ENCODE measurements at places on chromosomes 6 and 20.

DNA sequence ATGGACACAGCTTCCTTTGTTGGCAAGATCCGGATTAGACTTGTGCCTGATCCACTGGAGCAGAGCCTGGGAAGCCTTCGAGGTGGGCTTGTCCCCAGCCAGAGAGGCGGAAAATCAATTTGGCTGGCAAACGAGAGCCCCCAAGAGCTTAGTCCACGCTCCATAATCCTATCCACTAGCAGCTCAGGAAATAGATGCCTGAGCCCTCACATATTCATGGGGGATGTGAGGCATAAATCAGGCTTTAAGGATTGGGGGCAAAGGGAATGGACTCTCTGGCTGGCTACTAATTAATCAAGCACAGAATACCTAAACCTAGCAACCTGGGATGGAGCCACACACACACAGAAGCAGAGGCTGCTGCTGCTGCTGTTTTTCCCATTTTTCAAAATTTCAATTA, 137.9 kb downstream of the PKHD1 start:
- DNase-seq: no peak

DNA sequence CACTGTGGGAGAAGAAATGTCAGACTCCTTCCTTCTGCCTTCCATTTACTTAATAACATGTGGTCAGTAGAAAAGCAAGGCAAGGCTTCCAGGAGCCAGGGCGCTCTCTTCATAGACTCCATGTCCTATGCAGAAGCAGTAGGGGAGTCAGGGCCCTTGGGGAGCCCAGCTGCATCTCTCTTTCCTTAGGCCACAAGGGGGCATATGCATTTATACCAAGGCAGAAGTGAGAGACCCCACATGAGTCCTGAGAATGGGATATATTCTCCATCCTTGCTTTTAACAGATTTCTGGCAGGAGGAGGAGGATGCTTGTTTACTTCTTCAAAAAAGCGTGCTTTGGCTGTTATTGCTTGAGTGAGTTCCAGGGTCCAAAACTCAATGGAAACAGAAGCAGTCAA, 198.5 kb downstream of the HIVEP2 start:
- DNase-seq: peak; percentile 39

- DNase-seq: peak; percentile 98
Measured at GRCh38 chr6:158002951-158003853, 21.5 kb downstream of the SYNJ2 start.

GRCh38 chr6:34071136-34071883, 74.6 kb downstream of the GRM4 start:
- no peak for DNase-seq

DNA sequence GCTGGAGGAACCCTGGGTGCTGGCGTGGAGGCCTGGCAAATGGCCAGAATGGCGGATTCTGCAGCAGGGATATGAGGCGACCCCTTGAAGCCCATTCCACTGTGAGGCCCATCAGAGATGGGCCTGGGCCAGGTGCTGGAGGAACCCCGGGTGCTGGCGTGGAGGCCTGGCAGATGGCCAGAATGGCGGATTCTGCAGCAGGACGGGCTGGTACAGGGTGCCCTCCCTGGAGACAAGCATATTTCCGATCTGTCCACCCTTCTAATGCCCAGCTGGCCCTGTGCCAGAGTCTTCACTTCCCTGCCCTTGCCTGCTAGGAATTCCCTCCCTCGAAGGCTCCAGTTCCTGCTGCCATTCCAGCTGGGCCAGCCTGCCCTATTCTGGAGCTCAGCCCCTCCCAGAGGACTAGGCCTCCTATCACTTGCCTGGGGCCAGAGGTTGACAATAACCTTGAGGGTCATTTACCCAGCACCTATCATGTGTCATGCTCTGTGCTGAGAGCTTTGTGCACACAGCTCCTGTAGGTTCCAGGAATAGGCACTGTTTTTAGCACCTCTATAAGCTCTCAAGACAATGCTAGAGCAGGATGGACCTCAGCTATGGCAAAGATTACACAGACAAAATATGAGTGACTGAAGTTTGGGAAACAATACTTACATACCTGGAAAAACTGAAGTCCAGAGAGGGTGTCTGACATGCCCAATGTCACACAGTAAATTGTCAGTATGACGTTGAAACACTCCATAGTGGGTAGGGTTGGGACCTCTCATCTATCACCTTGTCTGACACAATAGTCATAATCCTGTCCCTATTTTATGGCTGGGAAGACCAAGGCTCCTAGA, 21.4 kb downstream of the SUN5 start:
- no peak for DNase-seq

GRCh38 chr6:154509421-154510143, 903 bp downstream of the CNKSR3 start:
- peak; percentile 51 for DNase-seq

DNA sequence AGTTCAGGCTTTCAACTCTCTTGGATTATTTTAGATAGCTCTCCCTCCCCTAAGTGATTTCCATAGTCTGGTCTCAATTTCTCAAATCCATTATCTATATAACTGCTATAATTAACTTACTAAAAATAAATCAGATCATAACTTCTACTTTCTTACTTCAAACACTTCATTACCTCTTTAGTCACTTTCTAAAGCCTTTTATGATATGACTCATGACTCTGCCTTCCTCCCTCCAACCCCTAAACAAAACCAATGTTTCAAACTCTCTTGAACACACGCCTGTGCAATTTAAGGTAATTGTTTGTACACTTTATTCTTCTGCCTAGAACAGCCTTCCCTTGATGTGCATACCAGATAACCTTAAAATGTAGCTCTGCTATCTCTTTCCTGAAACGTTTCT, 100.5 kb downstream of the LMBRD1 start:
- DNase-seq: peak; percentile 24

DNA sequence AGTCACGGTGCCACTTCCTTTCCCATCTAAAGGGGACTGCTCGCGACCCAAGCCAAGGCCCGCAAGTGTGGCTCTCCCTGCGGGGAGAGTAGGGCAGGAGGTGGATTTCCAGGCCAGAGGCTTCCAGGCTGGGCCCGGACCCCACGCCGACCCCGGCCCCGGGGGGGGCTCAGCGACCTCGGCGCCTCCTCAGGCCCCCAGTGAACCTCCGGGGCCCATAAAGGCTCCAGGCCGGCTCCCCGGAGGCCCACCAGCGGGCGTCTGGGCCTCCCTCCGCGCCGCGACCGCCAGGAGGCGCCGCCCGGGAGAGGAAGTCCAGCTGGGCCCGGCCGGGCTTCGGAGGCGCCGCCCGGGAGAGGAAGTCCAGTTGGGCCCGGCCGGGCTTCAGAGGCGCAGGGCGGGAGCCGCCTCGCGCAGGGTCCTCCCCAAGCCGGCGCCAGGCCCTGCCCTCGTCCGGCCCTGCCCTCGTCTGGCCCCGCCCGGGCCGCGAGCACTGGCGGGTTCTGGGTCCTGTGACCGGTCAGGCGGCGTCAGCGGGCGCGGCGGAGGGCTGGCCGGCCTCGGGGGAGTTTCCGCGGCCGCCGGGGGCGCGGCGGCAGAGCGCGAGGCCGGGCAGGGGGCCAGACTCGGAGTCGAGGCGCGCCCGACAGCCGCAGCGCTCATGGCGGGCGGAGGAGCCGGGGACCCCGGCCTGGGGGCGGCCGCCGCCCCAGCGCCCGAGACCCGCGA, at the start of gene RAB32:
TSS of gene RAB32 (plus strand) at position 623 of the 729 bp plus-strand sequence. CDS start at position 662, 39 bp downstream.
- peak; percentile 96 for DNase-seq

DNA sequence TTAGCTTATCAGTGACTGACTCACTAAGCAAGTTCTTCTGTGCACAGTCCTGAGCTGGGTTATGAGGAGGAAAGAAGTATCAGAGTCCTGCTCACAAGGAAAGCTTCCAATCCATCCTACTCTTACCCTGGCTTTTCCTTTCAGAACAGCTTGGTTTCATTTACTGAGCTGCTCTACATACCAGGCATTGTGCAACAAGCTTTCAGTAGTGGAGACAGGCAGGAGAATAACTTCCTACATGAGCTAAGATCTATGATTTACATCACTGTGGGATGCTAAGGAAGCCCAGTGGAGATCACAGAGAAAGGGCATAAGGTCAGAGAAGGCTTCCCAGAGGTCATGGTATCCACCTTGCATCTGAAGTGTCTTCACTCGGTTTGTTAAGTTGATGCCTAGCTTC, 144.5 kb downstream of the MAP3K7 start:
- DNase-seq: no peak

DNA sequence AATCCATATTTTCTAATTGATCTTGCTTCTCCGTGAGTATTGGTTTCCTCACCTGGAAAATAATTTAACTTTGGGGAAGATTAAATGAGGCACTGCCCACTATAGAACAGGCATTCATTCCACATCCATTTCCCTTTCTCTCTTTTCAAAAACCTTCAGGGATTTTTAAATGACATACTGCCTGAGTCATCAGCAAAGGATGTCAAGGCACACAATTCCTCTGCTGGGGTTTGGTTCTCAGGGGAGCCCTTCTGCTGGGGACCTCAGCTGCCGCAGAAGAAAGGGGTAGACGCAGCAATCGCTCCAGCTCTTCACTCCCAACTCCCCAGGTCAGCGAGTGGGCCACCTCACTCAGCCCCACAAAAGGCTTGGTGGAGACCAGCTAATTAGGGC, 90.7 kb upstream of the BACH2 start:
- peak; percentile 15 for DNase-seq

DNA sequence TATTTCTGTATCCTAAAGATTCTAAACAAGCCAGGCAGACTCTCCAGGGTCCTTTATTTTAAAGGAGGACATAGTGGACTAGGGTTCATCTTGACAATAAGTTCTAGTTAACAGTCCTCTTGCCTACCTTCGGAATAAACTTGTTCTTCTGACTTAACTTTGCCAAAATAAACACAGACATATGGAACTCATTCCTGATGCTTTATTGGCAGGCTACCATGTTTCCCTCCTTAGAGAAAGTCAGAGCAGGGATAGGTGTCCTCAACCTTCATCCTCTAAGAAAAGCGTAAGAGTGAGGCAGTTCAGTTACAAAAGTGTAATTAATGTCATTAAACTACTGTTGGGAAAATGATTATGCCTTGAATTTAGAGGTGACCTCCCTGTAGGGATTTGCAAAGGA, 46.9 kb upstream of the NRSN1 start:
- no peak for DNase-seq

DNA sequence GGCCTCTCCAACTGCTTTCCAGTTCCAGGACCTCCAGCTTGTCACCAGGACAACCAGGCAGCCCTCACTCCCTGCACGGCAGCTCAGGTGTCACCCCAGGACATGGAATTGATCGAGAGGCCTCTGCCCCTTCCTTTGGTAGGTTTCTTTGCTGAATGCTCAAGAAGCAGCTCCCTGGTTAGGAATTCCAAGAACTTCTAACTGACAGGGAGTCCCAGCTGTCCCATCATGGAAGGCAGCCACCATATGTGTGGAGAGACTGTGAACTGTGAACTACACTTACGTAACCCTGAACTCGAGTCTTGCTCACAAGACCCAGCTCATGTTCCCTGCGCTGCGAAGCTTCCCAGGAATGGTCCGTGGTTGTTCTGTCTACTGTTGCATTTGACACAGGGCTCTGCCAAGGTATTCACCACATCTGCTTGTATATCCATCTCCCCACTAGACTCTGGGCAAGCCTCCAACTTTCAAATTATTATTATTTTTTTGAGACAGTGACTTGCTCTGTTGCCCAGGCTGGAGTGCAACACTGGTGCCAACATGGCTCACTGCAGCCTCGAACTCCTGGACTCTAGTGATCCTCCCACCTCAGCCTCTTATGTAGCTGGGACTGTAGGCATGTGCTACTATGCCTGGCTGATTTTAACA, 35.7 kb downstream of the MGME1 start:
- peak; percentile 20 for DNase-seq

GRCh38 chr6:15491255-15491985, 171.4 kb downstream of the DTNBP1 start:
- peak; percentile 76 for DNase-seq

GRCh38 chr6:34791701-34792604, at the start of gene BLTP3A:
BLTP3A (plus strand) TSS chr6:34792083; CDS start chr6:34792251, 168 bp downstream.
- peak; percentile 71 for DNase-seq

- DNase-seq: no peak
Measured at GRCh38 chr20:55667955-55668354, 337.4 kb downstream of the CBLN4 start.

DNA sequence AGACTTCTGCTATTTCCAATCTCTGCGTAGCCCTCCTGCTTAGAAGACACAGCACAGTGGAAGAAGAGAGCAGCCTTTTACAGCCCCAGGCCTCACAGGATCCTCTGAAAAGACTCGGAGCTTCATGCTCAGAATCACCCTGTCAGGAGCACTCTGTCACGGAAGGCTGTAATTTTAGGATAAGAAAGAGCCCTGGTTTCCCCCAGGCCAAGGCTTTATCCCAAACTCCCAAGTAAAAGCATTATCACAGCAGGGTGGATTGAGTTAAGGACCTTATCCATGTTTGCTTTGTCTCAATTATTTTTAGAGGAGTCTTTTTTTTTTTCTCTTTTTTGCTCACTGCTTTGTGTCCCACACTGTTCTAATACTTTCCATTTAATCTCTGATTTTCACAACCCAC, 39.2 kb downstream of the ANKS1A start:
- DNase-seq: no peak

DNA sequence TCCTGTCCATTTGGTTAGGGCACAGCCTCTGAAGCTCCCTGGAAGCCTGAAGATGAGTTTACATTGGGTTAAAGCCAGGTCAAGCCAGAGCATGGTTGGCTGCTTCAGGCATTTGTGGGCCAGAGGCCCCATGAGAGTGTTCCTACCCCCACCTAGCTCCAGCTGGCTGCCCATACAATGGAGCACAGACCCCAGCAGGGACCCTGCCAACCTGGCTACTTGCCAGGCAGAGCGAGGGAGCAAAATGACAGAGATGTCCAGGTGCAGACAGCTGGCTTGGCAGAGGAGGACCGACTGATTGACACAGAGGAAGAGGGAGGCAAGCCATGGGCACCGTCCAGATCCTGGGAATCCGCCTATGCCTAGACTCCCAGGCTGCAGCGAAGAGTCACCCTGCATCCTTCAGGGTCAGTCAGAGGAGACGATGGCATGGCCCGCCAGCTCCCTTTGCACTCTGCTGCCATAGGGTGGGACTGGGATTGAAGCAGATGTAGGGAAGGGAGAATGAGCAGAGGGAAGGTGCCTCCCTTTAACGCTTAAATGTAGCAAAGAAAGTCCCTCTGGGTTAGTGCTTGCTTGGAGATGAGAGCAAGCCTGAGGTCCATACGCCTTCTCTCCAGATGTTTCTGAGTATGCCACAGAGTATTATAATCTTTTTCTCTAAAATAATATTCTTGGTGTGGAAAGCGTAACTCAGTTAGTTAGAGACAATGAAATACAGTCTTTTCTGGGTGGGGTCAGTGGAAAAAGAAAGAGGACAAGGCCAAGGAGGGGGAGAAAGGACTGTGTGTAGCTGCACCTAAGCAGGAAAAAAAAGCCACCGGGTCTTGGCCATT, 77.6 kb upstream of the FYN start:
- DNase-seq: peak; percentile 76

DNA sequence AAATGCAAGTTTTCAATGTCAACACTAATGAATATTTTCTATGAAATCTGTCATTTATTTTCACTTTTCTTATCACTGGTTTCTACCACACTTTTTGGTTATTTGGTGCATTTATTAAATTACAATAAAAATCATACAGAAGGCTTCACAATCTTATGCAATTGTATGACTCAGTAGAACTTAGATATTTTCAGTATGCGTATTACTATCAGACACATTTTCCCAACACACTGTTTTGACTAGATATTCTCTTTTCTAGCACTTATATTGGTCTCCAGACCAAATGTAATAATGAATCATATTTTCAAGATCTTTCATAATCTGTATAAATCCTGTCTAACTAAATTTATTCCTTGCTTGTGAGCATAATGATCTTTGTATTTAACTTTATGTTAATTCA, 74.1 kb downstream of the FAM83B start:
- no peak for DNase-seq

- DNase-seq: no peak
Measured at GRCh38 chr6:124131779-124132178, 328.1 kb downstream of the NKAIN2 start.

- DNase-seq: peak; percentile 59
Measured at GRCh38 chr6:16473184-16473907, 235.0 kb downstream of the GMPR start.

Data from EH (cell line).